ENCODE measurements at places on chromosomes 7 and 10. TPM values are rescaled to one million over a fixed set of nuclear protein-coding genes. Genes with fewer than 3 reads are reported as not detected.

- DNase-seq = no peak
These were observed 247.5 kb downstream of the THSD7A start for GRCh38 chr7:11584406-11585031.

DNA sequence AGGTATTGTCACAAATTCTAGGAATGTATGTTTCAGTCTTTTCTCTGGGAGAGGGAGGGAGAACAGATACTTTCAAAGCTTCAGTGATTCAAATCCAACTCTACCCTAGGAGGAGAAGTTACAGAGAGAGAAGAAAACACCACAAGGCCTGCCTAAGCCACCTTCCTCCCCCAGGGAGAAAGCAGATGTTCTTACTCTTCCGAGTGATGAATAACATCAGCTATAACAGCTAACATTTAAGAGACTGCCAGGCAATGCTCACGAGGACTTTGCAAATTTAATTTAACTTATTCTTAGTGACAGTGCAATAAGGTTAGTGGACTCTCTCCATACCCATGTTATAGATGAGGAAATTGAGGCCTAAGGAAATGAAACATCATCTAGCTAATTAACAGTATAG, 36.8 kb downstream of the TAS2R41 start:
- DNase-seq = no peak

- no peak for DNase-seq
These were observed 213.2 kb upstream of the HPS1 start for GRCh38 chr10:98659951-98660350.

DNA sequence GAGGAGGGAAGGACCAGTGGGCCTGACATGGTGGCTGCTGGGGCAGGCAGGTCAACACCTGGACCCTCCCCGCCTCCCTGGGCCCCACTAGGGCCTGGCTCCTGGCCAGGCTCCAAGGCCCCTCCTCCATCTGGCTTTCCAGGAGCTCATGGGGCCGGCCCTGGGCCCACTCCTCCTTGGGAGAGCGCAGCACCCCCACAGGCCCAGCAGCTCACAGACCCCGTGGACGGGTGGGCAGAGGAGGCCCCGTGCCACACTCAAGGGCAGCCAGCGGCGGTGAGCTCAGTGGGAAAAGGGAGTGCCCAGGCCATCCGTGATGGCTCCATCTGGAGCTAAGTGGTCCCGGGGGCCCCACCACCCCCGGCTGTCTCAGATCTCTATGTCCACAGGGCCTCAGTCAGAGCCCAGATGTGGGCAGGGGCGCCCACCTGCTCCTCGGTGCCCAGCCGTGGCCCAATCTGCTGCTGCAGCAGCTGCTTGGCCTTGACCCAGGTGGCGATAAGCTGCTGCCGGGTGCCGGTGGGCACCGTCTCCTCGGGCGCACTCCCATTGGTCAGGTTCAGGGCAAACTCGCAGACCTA, 32.8 kb downstream of the CFAP46 start:
- no peak for DNase-seq

- DNase-seq = no peak
These were observed 132.6 kb downstream of the SMURF1 start for GRCh38 chr7:99011341-99011705.

DNA sequence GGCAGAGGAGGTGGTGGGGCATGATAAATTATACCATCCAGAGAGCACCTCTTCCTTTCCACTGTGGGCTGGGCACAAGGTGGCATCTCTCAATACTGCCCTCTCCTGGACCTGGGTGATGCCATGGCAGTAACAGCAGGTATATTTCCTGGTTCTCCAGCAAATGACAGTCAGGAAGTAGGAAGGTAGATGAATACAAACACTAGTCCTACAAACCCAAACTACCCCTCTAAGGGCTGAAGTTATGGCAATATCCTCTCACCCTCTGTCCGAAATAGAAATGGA, 1004.9 kb downstream of the KCNMA1 start:
- DNase-seq = no peak

DNA sequence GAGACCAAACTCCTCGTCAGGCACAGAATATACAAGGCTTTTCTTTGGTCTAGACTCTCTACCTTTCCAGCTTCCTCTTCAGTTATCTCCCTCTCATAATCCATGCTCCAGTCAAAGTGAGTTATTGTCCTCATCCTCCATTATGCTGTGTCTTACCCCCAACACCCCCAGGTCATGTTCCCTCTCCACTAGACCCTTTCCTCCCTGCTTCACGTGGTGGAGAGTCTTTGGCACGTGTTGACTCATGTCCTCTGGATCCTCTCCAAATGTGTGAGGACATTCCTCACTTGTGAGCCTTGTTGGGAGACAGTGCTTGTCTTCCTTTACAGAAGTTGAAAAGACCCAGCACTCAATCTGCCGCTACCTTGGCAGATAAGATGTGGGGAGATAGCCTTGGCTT, 36.0 kb upstream of the DLD start:
- DNase-seq = no peak

DNA sequence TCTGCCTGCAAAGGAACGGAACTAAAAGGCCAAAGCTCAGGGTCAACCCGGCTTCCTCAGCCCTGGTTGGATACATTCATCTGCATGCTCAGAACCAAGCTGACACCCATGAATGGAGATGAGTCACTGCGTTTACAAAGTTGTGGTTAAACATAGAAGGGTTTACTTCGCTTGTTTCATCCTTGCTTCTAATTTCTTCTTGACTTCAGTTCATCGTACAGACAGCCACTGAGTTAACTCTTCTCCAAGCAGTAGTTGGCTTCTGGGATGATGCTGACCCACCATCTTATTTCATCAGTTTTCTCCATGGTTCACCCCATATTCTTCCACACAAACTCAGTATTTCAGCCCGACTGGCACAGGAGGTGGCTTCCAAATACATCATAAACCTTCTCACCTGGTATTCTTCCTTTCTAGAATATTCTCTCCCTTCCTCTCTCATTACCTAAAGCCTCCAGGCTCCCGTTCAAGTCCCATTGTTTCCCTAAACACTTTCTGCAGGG, 166.3 kb upstream of the RNF32 start:
- no peak for DNase-seq

- DNase-seq = no peak
These were observed 32.7 kb downstream of the PRKAG2 start for GRCh38 chr7:151844071-151844824.

DNA sequence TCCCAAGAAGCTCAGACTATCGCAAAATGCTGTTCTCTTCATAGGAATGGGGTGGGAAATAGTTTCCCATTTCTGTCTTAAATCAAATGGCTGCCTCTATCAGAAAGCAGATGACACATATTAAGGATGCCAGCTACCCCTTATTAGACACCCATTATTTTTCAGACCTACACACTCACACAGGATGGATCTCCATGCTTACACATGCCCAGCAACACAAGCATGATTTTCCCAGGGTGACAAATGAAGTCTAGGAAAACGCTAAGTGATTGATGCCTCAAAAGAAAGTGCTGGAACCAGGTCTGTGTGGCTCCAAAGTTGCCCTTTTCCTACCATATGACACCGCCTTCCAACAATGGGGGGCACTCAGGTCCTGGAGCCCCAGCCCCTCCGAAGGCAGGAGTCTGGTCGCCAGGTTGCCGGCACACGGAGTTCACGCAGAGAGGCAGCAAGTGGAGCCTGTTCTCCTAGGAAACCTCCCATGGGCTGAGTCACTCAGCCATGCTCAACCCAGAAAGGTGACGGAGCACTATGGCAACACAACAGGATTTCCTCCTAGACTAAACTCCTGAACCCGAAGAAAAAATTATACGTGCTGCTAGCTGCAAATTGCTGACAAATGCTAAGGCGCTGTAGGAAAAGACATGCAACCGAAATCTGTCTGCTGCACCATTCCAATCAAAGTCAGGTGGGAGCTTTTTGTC, 19.8 kb downstream of the VOPP1 start:
- DNase-seq = peak; percentile 61

PRKRIP1 gene
- polyA plus RNA-seq = 34.3 TPM

CALML5 gene
- polyA plus RNA-seq = not detected

CALML3 gene
- not detected for polyA plus RNA-seq

MSMB gene
- polyA plus RNA-seq = not detected

SGMS1 gene
- polyA plus RNA-seq = 64.6 TPM

CPA2 gene
- polyA plus RNA-seq = 0.34 TPM
